ENCODE measurements at places on chromosomes 3 and 15.

DNA sequence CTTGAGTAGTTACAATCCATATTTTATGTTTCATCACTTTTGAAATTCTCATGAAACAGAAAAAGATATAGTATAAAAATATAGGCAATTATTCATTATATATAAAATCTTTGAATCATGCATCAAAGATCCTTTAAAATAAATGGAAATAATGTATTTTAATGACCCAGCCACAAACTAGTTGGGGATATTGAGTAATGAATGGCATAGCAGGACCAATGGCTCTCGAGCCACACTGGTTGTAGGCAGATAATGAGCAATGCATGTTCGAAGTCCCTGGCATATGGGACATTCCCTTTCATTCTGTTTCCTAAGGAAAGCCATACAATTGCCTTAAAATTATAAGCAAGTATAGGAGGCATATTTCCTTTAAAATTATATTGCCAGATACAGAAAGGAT, 107.4 kb upstream of the IL12A start:
- DNase-seq = no peak

DNA sequence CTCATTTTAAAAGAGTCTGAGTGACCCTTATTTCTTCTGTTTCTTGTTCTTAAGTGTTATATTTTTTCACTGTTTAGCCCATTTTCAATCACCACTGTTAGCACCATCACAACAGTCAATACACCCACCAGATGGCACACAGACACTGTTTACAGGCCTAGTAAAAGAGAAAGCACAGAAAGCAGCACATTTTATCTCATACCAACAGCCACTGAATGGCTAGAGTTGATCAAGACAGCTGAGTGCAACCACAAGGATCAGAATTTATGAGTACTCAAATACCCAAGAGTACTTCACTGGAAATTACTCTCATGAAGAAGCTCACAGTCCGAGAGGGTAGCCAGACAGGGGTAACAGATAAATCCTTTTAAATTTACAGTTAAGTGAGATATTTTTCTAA, 127.0 kb downstream of the TFDP2 start:
- DNase-seq = no peak

- DNase-seq = no peak
Measured at GRCh38 chr3:161096771-161097367, 8.3 kb downstream of the B3GALNT1 start.

- no peak for DNase-seq
Measured at GRCh38 chr3:62809369-62809768, 65.8 kb downstream of the CADPS start.

DNA sequence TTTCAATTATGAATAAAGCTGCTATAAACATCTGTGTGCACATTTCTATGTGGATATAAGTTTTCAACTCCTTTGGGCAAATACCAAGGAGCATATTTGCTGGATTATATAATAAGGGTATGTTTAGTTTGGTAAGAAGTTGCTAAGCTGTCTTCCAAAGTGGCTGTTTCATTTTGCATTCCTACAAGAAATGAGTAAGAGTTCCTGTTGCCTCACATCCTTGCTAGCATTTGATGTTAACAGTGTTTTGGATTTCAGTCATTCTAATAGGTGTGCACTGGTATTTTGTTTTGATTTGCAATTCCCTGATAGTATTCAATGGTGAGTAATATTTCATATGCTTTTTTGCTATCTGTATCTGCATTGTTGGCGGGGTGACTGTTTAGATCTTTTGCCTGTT, 120.7 kb upstream of the MDFIC2 start:
- no peak for DNase-seq

DNA sequence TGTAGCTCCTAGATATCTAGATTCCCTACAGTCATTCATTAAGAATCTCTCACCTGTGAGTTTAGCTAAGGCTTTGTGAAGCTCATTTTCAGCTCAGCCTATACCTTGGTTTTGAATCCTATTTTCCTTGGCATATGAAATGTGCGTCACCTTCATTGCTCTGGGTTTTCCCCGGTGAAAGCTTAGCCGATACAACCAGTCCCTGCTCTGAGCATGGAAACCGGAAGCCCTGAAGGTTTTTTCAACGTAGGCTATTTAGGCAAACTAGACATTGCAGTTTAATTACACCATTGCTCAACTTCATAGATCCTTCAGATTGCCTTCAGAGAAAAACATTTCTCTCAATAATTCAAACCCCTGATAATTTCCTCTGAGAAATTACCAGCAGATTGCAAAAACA, 206.8 kb upstream of the TPRG1 start:
- DNase-seq = no peak

DNA sequence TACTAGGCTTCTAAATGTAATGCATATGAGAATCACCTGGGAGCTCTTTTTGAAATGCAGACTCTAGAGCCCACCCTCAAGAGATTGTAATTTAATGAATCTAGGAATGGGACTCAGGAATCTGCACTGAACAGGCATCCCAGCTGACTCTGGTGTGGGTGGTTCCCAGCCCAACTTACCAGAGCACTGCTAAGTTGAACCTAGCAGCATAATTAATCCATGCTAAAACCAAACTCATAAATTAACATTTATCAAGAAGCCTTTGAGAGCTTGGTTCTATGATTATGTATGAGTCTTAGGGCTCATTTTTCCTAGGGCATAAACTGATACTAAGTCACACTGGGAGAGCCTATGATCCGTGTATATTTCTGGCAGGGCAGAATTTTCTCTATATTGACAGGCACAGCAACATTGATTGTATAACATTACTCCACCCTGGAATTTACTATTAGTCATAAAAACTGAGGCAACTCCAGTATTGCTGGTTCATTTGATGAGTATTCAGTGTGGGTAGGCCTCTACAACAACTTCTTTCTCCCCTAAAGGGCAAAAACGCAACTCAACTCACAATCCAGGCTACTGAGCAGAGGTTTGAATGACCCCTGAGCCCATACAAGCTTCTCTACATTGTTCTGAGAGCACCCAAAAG, 10.7 kb upstream of the CSTA start:
- no peak for DNase-seq

DNA sequence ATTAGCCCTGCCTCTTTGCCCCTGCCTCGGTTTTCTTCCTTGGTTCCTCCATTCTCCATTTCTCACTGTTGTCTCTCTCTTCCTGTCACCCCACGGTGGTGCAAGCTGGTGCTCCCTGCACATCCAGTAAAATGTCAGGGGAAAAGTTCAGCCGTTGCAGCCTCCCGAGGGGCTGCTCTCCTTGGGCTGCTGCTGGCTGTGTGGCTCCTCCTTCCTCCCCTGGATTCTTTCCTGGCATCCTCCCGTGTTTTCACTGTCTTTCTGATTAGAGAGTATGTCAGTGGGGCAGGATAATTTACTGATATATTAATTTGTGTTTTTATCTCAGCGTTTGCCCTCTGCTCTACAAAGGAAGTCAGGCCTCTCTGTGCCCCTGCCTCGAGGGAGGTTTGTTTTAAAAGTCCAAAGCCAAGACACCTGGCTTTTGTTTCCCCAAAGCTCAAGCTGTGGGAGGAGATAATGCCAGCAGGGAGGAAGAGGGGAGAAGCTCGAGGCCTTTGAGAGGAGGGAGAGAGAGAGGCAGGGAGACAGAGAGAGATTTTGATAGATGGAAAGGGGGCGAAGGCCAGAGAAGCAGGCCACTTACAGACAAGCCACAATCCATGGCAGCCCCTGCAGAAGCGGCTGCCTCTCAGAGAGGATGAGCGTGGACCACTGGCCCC, 150.3 kb upstream of the NR2F2 start:
- DNase-seq = no peak

GRCh38 chr3:135157045-135157740, 362.1 kb downstream of the EPHB1 start:
- DNase-seq = no peak

- no peak for DNase-seq
Measured at GRCh38 chr3:195613468-195614069, 29.8 kb upstream of the APOD start.

DNA sequence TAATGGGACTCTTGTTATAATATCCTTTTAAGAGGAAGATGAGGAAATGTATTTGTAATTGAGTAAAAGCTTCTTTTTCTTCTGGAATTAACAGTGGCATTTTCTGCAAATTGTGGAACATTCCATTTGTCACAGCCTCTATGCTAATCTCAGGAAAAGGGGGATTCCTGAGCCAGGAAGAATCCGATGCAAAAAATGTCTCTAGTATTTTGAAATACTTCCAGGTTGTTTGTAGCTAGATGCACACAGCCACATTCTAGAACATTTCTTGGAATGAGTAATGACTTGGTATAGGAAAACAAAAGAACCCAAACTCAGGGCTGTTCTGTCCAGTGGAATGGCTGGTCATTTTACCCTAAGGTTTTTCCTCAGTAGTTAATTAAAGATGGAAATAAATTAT, 98.5 kb upstream of the SLC2A2 start:
- DNase-seq = no peak

DNA sequence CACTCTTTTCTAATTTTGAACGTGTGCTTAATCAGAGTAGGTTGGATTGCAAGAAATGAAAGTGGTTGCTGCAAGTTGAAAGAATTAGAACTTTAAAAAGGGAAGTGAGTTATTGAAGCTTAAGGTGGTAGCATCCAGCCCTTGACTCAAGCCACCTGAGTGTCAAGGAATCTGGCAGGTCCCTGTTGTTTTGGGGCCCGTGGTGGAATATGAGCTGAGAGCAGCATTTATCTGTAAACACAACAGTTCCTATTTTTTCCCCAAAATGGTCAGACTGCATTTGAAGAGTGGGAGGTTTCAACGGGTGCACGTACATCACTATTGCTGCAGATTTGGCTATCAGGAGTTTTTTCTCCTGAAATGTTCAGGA, 1.7 kb downstream of the ITPR1 start:
- no peak for DNase-seq

GRCh38 chr3:128400671-128401070, 66.0 kb downstream of the DNAJB8 start:
- no peak for DNase-seq

DNA sequence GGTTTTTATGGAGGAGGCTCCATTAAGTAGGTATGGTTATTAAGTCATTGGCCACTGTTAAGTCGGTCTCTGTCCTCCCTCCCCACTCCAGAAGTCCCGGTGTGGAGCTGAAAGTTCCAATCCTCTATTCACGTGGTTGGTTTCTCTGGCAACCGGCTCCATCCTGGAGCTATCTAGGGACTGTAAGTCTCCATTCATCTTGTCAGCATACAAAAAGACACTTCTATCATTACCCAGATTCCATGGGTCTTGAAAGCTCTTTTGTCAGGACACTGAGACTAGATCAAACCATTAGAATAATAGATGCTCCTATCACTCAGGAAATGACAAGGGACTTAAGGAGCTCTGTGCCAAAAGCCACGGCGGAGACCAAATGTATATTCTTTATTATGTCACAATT, 110.3 kb downstream of the PIK3CB start:
- DNase-seq = no peak

GRCh38 chr3:138356730-138357405, 8.5 kb downstream of the MRAS start:
- no peak for DNase-seq

DNA sequence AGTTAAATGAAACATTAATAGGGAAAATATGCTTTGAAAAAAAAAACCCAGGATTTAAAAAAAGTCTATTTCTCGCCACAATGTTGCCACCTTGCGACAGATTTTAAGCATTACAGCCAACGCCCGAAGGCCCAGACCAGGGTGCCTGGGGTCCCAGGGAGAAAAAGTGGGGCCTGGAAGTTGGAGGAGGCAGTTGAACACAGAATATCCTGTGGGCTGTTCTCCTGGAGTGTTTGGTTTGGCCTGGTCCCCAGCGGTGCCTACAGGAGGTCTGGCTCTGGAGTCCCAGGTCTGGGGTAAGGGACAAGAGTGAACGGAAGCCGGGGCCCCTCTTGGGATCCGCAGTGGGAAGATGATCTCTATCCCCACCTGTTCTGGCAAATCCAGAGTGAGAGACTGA, 3.4 kb downstream of the RNU6-1 start:
- no peak for DNase-seq

DNA sequence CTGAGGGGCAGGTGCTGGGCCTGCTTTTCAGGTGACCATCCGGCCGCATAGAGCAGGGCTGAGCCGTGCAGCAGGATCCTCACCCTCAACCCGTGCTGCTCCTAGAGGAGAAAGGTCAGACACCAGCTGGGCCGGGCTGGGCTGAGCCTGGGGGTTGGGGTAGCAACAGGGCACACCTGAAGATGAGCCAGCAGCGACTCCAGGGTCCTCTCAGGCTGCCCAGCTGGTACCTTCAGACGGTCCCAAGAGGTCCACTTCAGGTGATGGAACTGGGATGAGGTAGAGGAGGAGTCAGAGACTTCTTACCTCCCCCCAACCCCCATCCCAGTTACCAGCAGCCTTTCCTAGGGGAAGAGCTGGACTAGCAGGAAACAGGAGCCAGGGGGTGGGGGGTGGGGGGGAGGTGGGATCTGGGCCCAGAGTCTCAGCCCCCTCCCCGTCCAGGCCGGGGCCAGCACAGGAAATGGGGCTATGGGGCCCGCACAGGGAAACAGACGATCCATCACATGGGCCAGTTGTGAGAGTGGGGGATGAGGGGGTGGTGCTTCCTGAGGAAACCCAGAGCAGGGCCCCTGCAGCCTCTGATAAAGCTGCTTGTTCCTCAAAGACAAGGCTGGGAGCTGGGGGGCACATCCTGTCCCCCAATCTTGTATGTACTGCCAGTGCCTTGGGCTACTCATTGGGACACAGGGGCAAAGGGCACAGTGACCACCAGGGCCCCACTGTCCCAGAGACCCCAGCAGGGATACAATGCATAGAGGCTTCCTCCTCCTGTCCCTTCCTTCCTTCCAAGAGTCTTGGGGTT, 3.0 kb downstream of the INKA1 start:
- DNase-seq = no peak

DNA sequence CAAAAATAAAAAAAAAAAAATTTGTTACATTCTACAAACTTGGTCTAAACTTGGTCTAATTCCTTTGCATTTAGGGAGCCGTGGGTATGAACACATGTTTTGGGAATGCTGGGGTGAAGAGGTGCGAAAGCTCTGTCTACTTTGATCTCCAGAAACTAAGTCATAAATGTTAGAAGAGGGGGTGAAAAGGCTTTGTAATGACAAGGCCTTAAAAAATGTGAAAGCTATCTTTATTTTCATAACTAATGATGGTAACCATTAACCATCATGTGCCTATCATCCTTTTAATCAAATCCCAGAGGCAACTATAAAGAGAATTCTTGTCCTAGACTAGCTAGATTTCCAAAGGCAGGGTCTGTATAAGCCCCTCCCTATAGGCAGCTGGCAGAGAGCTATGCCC, 60.9 kb downstream of the PRICKLE2 start:
- DNase-seq = no peak

DNA sequence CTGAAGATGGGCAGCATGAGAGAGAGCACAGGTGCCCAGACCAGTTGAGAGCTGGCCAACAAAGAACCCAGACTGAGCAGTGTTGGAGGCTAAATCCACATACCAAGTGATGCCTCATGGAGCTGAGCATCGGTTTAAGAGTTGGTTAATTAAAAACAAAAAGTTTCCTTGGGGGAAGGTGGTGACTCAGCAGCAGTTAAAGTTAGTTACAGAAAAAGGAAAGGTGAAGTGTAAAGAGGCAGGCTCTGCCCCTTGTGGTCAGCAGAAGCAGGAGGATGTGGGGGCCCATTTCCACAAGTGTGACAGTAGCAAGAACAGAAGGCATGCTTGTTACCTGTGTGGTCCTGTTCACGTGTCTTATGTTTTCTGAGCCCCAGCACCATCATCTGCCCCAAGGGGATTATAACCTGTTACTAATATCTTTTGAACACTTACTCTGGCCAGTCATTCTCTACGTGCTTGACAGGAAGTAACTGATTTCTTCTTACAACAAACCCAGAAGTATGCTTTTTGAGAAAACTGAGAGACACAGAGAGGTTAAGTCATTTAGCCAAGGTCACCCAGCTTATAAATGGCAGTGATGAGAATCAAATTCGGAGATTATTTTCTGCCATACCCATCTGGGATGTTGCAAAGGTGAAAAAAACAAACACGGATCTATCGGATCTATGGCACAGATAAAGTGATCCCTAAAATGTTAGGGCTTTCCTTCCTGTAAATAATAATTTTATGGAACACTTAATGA, 91.0 kb downstream of the EPHB1 start:
- DNase-seq = no peak

Measured in occipital lobe (tissue), 3 donors.